Gastroesophageal sphincter (tissue), 4 donors: ENCODE measurements at places on chromosomes 1 and 21.

DNA sequence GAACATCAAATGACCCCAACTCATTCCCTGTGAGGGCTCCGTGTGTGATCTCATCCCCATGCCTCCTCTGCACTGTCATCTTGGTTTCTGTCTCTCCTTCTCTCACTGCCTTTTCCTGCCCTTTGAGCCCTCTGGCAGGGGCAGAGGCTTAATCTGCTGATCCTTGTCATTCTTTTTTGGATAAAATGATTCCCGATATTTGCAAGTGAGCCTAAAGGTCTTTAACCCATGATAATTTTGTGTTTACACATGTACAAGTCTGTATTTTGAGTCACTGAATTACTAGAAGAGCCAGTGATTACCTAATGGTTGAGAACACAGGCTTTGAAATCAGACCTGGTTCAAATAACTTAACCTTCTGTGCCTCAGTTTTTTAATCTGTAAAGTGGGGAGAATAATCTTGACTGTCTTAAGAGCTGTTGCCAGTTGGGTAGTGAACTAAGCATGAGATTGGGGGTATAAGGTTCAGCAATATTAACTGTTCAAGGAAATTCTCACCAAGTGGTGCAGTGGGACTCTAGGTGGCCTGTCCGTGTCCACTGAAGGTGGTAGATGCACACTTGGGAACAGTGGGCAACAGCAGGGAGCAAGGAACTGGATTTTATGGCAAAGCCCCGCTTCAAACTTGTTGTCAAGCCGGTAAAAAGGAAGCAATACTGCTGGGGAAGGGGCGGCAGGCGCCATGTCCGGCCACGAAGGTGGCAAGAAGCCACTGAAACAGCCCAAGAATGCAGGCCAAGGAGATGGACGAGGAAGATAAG is 1.6 kb downstream of the ECHDC2 start:
- ATAC-seq = no peak
- no peaks in the 10 kb centered on the region for H3K36me3 ChIP-seq
- H3K27me3 ChIP-seq = no peaks in the 10 kb centered on the region
- no peak overlapping the region for H3K4me3 ChIP-seq
- H3K27ac ChIP-seq = peak overlapping the region; percentile 92
- no peaks in the 10 kb centered on the region for H3K4me1 ChIP-seq

DNA sequence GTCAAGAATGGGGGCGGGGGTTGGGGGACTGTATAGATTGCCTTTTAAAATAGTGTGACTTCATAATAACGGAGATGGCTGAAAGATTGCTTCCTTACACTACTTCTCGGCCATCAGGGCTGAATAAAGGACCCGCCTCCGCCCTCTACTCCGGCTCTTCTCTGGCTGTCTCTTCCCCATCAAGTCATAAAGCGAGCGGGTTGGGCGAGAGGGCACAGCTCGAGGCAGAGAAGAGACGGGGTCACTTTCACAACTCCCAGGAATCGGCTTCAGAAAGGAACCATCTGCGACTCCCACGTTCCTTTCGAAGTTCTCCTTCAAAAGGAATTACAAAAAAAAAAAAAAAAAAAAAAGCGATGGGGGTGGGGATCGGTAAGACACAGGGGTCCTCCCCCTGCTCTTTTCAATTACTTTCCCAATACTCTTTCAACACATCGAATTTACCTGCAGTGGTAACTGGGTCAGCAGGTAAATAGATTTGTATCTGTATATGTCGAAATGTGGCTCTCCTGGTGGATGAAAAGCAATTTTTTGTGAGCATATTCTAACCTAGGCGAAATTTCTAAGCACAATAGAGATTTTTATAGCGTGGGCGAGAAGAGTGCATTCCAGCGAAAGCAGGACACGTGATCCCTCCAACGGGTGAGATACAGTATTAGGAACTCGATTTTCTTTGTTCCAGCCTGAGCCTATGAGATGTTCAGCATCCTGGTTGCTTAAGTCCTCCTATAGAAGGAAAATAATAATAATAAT is 2.0 kb downstream of the LRRC7 start:
- no peak for ATAC-seq
- peaks cover 17% of the 10 kb centered on the region for H3K4me1 ChIP-seq
- H3K36me3 ChIP-seq = no peaks in the 10 kb centered on the region
- H3K27me3 ChIP-seq = peaks cover 40% of the 10 kb centered on the region
- H3K27ac ChIP-seq = no peak overlapping the region
- H3K4me3 ChIP-seq = peak overlapping the region; percentile 33

GRCh38 chr1:99218999-99219398 is 45.3 kb upstream of the PLPPR4 start:
- ATAC-seq = no peak
- no peaks in the 10 kb centered on the region for H3K4me1 ChIP-seq
- H3K27ac ChIP-seq = no peak overlapping the region
- H3K36me3 ChIP-seq = no peaks in the 10 kb centered on the region

DNA sequence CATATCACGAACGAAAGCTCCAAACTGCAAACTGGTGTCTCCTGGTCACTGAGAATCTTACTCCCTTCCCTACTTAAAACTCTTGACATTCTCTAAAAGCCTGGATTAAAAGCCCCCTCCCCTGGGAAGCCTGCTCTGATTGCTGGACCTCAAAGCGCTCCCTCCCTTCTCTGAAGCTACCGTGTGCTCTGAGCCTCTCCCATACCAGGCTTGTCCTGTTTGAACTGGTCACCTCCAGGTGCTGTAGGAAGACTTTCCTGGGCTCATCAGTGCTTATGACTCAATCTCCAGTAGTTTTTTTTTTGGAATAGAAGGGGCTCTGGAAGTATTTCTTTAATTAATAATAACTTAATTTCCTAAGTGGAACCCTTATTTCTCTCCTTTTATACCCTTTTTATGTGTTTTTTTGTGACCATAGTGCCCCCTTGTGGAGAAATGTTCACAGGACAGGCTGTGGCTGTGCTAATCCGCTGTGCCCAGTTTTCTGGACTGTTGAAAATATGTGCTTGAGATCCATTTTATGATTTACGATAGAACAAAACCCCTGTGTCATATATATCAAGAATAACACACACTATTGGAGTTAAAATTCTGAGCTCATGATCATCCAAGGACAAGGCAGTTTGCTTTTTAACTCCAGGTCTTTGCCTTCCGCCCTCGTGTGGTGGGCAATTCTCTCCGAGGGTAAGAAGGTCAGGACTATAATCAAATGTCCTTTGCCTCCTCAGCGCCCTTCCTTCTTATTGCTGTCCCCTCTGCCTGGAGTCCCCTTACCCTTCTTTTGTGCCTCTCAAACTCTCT is 16.9 kb downstream of the MTARC1 start:
- no peaks in the 10 kb centered on the region for H3K27me3 ChIP-seq
- H3K36me3 ChIP-seq = no peaks in the 10 kb centered on the region
- peak; percentile 59 for ATAC-seq

- no peak overlapping the region for H3K4me3 ChIP-seq
- no peak overlapping the region for H3K27ac ChIP-seq
- no peak for ATAC-seq
- H3K4me1 ChIP-seq = peaks cover 19% of the 10 kb centered on the region
Measured at GRCh38 chr1:31409946-31410858, 2.8 kb upstream of the SERINC2 start.

DNA sequence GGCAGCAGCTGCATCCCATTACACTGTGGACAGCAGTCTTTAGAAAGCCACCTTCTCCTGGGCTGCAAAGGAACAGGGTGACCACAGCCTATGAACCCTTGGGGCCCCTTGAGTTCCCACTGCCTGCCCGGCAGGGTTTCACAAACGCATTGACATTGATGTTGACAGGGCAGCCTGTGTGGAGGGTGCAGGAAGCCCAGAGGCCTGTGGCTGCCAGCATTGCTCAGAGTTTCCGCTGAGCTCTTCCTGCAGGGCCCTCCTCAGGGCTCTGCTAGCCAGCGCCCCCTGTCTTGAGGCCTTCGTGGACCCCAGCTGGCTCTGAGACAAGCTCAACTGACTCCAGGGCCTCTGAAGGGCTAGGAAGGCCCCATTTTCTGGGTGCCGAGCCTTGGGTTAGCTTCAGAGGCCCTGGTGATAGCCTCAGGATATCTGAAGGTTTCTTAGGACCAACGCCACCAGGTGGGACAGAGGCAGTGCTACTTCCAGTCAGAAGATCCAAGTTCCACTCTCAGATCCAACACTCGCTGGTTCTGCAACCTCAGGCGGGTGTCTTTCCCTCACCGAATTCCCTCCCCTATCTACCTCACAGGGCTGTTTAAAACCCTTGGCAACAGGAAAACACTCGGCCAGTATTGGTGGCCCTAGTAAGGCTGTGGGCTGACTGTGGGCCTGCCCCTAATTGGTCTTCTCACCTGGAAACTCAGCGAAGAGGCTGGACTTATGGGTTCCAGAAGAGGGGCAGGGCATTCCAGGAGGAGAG is 27.2 kb upstream of the EPS8L3 start:
- H3K27me3 ChIP-seq = no peaks in the 10 kb centered on the region
- H3K36me3 ChIP-seq = no peaks in the 10 kb centered on the region
- H3K27ac ChIP-seq = no peak overlapping the region

DNA sequence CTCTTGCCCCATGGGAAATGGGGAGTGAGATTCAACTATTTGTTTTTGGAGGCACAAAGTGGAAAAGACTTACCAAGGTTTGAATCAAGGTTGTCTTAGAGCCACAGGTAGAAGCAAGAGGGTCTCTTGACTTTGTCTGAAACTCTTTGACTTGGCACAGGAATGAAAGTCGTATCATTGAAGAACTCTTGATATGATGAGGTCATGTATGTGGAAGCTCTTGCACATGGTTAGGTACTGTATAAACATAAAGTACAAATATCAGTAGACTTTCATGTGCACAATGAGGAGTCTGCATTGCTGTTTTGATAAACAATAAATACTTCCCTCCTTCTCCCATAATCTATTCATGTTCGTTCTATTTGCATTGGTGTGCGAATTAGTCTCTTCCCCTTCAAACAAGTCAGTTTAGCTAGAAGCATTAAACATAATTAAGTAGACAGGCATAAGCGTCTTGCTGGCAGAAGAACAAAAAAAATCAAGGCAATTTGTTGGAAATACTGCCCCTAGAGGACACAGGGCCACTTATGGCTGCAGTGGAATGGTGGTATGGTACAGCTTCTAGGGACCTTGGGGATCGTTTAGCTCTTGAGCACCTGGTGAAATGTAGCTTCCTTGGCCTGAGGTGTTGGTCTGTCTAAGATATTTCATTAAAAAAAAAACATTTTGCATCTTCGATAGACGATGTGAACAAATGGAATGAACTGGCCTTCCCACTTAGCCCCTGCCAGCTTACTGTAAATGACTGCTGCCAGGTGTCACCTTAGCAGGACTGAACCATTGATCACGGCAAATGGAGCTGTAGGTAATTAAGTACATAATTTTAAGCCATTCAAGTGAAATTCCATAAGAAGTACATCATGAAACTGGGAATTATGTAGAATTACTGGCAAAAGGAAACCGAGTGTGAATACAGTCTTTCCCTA is 218.0 kb upstream of the GALNT2 start:
- H3K4me1 ChIP-seq = peaks cover 18% of the 10 kb centered on the region
- ATAC-seq = no peak
- no peaks in the 10 kb centered on the region for H3K36me3 ChIP-seq
- H3K4me3 ChIP-seq = no peak overlapping the region

GRCh38 chr1:84506729-84507453 is 510 bp upstream of the GNG5 start:
- H3K4me1 ChIP-seq = peaks cover 7% of the 10 kb centered on the region
- H3K36me3 ChIP-seq = no peaks in the 10 kb centered on the region
- H3K27me3 ChIP-seq = no peaks in the 10 kb centered on the region
- ATAC-seq = no peak
- H3K27ac ChIP-seq = peak overlapping the region; percentile 90
- peak overlapping the region; percentile 81 for H3K4me3 ChIP-seq

DNA sequence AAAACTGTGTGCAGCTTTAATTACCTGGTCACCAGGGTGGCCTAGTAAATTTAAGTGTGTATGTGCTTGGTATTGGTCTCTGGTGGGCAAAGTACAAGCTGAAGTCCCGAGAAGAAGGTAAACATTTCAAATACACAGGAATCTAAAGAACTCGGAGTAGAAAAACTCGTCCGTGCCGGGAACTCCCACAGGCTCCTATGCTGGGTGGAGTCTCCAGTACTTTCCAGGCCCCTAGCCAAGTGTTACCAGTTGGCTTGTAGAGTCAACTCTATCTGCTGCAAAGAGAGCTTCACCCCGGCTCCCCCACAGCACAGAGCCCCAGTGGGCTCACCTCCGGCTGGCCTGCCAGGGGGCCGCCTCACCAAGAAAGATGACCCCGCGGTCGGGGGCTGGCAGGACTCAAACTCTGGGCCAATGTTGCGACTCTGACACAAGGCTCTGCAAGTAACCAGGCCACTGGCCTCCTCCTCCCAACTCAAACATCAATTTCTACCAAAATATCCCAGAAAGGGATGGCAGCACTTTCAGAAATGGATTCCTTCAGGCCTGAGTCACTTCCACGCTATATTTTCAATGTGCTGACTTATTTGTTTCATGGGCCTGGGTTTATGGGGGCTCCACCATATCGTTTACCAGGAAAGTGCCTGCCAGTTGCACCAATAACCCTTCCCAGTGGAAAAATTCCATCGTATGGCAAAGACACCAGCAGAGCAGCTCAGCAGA is 73.9 kb downstream of the SLC66A1 start:
- H3K27me3 ChIP-seq = no peaks in the 10 kb centered on the region
- H3K27ac ChIP-seq = peak overlapping the region; percentile 87
- no peaks in the 10 kb centered on the region for H3K36me3 ChIP-seq
- peaks cover 37% of the 10 kb centered on the region for H3K4me1 ChIP-seq
- ATAC-seq = peak; percentile 70
- H3K4me3 ChIP-seq = peak overlapping the region; percentile 0

- peaks cover 18% of the 10 kb centered on the region for H3K4me1 ChIP-seq
- no peaks in the 10 kb centered on the region for H3K27me3 ChIP-seq
- no peak overlapping the region for H3K27ac ChIP-seq
- ATAC-seq = no peak
- no peak overlapping the region for H3K4me3 ChIP-seq
- H3K36me3 ChIP-seq = no peaks in the 10 kb centered on the region
Measured at GRCh38 chr1:71566413-71566812, 485.6 kb upstream of the ZRANB2 start.

GRCh38 chr1:1204425-1204920 is 1.9 kb downstream of the TNFRSF18 start:
- H3K36me3 ChIP-seq = no peaks in the 10 kb centered on the region
- H3K27me3 ChIP-seq = peaks cover 89% of the 10 kb centered on the region
- no peak overlapping the region for H3K27ac ChIP-seq

DNA sequence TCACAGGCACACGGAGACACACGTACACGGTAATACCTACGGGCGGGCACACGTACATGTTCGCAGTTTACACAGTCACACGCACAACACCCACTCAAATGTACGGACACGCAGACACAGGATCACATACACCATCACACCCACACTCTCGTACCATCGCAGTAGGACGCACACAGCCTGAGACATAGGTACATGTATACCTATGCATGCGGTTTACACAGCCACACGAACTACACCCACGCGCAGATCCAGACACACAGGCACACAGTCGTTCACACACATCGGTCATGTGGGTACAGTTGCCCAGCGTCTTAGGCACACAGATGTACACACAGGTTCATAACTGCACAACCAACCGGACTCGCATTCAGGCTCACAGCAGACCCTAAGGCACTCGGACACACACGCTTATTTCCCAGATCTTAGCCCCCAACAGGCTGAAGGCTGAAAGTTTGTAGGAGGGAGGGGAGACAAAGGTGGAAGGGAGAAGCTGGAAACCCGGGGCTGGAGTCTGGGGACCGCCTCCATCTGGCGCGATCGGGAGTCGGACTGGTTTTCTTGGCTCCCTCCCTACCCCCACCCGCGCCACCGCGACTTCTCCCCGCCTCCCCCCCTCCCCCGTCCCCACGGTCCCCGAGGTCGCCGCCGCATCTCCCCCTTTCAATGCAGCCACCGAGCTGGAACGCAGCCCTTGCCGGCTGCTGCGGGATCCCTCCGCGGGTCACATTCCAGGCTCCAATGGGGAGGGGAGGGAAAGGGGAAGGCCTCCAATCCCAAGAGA is 51.9 kb upstream of the SYNC start:
- H3K27me3 ChIP-seq = no peaks in the 10 kb centered on the region
- no peaks in the 10 kb centered on the region for H3K36me3 ChIP-seq
- peaks cover 47% of the 10 kb centered on the region for H3K4me1 ChIP-seq
- H3K4me3 ChIP-seq = peak overlapping the region; percentile 48
